ENCODE measurements at places on chromosomes 2 and 18.

GRCh38 chr18:73462092-73462491 lies 594.3 kb upstream of the NETO1 start:
- DNase-seq, result no peak

DNA sequence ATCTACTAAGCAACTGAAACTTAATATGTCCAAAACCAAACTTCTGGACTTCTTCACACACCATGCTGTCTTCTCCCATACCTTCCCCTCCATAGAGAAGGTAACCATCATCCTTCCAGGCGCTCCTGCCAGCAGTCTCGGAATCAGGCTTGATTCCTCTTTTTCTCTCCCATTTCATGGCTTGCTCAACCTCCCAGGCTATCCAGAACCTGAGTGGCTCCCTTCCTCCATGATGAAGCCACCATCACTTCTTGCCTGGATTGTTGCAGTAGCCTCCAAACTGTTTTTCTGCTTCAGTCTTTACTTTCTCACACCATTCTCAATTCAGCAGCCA lies 40.1 kb upstream of the NDUFV2 start:
- no peak for DNase-seq

DNA sequence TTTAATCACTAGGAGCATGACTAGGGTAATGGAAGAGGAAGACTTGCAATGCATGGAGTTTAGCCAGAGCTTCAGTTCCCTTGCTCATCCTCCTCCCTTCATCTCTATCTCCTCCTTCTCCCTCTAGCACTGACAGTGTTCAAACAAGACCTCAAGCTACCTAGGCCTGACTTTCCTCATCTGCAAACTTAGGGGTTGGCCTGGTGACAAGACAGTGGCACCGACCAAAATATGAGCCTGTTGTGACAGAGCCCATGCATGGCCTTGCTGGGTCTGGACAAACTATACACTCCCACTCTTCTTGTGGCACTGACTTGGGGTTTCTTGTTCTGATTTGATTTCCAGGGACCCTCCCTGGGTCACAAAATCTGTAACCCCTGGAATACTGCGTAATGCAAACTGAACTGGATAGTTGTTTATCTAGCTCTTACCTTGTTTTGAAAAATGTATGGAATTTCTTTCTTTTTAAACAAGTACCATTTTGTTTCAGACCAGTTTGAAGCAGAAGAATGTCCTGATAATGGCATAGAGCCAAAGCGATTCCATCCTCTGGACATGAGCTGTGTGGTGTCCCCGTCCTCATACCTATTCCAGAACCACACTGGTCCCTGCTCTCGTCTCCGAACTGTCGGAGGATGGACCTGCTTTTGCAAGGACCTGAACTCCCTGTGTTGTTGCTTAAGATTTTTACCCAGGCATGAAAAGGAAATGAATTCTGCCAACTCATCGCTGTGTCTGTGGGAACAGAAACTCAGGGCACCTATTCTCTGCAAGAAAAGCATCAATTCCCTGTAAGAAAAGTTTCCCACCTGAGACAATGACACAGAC lies 33.4 kb upstream of the PPP4R1 start:
- peak; percentile 31 for DNase-seq

DNA sequence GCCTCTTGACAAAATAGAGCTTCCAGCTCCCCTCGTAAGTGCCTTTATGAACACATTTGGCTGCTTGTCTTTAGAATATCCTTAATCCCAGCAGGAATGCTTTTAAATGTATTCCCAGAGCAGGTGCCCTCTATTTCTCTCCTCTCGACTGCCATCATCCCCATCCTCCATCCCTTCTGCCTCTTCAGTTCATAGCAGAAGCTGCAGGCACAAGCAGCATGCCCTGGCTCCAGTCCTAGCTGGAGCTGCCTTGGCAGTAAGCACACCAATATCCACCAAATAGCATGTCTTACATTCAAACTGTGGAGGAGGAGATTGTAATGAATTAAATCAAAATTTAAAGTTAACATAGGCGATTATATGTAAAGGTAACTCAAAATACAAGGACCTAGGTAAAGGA lies 891.3 kb upstream of the SLC39A10 start:
- DNase-seq, result no peak

GRCh38 chr2:197028230-197028629 lies 101.7 kb upstream of the PGAP1 start:
- DNase-seq, result no peak

DNA sequence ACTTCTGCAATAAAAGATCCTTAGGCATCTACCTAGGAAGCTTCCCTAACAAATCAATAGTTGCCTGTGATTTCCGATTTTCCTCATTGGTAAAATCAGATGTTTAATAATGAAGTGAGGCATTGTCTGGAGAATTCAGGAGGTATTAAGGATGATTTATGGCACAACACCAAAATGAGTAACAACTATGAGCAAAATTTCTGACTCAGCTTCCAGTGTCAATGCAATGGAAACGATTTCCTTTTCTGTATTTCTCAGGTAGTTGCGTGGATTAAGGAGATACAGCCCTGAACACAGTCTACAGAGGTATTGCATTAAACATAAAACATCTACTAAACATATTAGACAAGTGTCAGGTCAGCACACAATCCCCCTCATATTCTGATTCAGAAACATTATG lies 99.5 kb downstream of the EPB41L3 start:
- DNase-seq, result no peak

All from hematopoietic multipotent progenitor cell treated with erythropoietin and hydrocortisone succinate and interleukin-3 and kit ligand, for 4 days (in vitro differentiated cells).